ENCODE measurements at places on chromosomes 2 and 18.

GRCh38 chr2:227188292-227188691, 23.9 kb downstream of the COL4A3 start:
- no peak for DNase-seq

DNA sequence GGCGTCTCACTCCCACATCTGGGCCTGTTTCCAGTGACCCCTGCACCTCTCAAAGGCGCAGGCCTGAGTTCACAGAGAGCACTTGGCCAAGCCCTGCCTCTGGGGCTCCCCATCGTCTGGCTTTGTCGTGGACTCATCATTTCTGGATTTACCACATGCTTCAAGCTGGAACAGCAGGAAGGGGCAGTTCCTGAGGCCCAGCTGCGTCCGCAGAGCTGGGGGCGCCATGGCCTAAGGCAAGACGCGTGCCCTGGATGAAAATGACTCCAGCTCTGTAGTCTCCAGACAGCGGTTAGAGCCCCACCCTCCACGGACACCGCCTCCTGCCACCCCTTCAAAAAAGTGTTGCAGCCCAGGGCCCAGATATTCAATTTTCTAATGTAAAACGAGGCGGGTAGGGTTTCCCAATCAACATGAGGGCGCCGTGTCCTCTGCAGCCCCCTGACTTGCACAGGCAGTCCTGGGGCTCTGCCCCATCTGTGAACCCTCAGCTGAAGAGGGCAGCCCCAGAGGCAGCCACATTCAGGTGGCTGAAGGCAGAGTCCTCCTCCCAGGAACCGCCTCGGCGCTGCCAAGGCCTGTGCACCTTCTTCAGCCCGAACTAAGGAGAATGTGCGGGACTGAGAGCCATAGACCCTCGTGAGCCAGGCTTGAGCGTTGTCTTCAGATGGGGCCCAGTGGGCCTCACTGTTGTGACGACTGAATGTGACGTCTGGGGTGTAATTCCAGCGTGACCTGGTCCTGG, 85.5 kb downstream of the NFATC1 start:
- no peak for DNase-seq

DNA sequence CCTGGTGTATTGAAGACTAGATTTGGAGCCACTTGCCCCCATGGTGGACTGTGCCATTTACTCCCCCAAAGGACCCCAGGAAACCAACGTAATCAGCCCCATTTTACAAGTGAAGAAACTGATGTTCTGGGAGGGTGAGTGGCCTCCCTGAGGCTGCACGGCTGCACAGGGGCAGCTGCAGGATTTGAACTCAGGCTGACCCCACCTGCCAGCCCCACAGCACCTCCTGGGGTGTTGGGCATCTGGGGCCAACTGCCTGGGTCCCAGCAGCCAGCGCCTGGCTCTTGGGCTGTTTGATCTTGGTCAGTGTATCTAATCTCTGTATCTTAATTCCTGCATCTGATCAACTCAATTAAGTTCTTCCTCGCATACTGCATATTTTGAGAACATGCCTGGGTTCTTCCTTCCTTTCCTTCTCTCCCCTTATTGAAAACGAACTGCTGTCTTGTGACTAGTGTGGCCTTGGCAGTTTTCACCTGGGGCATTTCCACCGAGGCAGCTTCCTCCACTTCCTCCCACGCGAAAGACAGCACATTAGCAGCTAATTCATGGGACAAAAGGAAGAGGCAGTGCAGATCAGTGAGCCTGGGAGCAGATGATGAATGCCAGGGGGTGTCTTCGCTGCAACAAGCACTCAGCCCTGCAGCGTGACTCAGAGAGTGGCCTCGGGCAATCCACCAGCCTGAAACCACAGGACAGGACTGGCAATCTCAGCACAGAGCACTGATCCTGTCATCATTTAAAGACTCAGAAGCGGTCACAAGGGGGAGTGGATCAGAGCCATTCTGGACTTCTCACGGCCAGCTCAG, 184.1 kb upstream of the RAB12 start:
- DNase-seq: no peak

DNA sequence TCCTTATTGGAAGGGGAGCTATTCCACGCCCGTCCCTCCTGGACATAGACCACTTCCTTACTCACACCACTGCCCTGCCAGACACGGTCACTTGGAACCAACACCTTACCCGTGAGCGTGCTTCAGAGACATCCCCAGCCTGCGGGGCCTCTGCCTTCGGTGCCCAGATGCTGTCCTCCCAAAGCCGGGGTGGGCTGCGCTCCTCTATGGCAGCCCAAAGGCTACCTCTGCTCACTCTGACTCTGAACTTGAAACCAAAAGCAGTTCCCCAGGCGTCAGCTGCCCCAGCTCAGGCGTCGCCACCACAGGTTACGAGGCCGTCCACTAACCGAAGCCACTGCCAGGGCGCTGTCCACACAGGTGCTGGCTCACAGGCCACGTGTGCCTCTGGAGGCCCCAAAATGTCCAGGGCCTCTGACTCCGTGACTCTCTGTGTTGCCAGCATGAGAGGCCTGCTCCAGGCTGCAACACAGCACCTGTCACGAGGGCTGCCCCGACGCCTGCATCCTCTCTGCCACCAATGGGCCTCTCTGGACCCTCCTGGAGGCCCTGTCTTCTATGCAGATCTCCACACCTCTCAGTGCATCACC, 23.8 kb downstream of the HDAC4 start:
- no peak for DNase-seq

GRCh38 chr18:13237641-13238040, 19.1 kb downstream of the LDLRAD4 start:
- DNase-seq: no peak

DNA sequence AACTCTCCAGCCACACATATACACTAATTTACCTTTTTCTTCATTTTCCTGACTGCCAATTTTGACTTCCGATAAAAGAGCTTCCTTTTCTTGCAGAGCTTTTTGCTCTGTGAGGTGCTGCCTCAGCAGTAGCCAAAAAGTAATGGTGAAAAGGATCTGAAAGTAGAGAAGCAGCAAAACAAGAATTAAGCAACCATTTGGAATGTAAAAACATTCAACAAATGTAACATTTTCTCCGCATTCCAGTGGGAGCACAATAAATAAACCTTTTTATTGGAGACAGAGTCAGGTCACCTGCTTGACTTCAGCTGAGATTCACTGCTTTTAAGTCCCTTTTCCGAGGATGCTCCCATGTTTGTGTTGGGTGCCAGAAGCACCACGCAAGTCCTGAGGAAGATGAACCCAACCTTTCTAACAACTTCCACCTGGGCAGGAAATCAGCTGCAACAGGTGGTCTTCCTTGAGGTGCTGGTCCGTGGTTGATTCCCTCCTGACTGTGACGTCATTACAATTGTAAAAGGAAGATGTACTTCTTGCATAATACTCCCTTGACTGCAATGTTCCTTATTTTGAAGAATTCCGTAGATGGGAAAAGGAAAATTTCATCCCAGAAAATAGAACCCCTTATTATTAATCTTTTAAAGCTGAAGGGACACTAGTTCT, 265.5 kb downstream of the NAPG start:
- DNase-seq: no peak

- DNase-seq: no peak
These were observed 197.5 kb downstream of the PIEZO2 start for GRCh38 chr18:10951631-10952544.

GRCh38 chr2:58447586-58447985, 206.5 kb upstream of the FANCL start:
- DNase-seq: no peak

DNA sequence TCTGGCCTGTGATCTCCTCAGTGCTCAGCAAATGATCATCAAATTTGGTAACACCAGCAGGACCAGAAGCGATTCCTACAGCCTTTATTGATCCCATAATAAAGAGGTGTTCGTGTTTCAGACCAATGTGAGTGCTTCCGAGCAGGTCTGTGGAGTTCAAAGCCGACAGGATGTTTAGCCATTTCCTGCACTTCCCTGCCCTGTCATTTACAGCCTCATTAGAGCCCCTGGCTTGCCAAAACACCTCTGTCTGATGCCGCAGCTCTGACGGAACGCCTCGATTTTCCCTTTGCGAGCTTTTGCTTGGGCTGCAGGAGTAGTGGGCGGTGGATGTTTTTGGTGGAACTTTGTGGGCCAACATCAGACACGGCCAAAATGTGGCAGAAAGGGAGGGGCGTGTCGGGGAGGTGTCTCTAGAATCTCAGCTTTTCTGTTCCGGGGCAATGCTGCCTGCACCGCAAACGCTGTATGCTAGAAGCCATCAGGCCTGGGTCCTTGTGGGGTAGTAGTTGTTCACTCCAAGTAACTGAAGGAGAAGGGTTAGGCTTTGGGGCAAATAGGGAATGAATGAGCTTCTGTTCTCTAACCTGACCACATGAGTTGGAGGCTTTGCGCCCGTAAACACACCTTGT, 26.1 kb upstream of the INHBB start:
- no peak for DNase-seq

DNA sequence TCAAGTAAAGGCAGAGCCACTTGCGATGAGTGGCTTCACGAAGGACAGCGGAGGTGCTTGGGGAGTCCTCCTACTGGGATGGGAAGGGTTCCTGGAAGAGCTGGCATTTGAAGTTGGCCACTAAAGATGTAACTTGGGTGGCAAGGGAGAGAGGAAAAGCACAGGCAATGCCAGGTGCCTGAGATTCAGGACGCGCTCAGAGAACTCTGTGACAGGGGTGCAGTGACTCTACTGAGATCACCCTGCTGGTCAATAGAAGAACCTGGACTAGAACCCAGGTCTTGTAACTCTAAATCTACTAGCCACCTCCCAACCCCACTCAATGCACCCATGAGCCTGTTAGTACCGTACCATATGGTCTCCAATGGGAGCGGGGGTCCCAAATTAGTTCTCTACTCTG, 5.4 kb upstream of the GRHL1 start:
- no peak for DNase-seq

DNA sequence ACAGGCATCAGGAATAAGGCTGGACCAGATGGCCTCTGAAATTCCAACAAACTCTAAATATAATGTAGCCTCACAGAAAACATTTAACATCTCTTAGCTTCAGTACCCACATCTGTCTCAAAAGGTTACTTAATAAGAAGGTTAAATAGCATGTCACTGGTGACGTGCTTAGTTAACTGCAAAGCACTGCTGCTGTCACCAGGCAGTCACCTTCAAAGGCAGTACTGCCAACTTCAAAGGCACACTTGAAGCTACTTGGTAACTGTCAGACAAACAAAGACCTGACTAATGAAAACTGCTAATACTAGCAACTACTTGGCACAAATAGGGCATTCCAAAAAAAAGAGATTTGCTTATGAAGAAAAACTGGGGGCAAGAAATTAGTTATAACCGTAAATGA, 36.2 kb downstream of the EPG5 start:
- no peak for DNase-seq

- DNase-seq: no peak
These were observed 143.1 kb upstream of the L3MBTL4 start for GRCh38 chr18:6557770-6558248.

GRCh38 chr2:209821806-209822205, 50.2 kb downstream of the UNC80 start:
- no peak for DNase-seq

GRCh38 chr2:187594801-187595200, 40.6 kb upstream of the TFPI start:
- no peak for DNase-seq

DNA sequence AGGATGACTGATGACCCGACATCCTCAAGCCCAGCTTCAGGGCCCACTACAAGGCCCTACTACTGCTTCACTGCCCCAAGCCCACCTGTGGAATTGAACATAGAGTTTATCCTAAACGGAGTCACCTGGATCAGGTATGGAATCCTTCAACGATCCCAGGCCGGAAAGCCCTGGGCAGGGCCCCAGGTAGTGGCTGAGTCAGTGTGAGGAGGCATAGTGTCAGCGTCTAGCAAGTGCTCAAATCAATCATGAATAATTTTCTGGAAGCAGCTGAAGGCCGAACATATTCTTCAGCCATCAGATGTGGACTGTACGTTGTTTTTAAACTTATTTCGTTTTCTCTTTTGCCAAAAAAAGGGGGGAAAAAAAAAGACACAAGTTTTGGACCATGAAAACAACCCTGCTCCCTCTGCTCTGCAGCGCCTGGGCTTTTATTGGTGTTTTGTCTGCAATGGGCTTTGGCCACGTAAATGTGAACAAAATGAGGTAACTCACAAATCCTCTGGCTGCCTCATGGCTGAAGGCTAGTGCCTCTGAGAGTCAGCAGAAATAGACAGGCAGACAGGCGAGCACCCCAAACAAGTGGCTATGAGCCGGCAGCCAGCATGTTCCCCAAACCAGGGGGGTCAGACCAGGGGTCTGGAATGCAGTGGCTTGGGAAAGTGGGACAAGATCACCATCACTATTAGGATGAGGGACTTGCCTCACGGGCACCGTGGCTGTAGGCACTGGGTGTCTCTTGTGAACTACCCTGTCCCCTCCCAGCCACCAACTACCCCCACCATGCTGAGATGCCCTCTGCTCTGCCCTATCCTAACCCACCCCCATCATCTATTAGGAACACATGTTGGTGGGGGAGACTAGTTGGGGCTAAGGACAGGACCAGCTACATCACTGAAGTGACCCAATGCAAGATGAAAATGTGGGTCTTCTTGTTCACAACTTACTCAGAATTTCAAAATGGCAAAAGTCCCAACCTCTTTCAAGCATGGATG, 51.4 kb downstream of the TTC32 start:
- no peak for DNase-seq

GRCh38 chr2:219445220-219445640, 10.6 kb downstream of the SPEG start:
- DNase-seq: no peak

- no peak for DNase-seq
These were observed 4.3 kb upstream of the GATA6 start for GRCh38 chr18:22165049-22165602.

GRCh38 chr2:127421116-127421800, 3.0 kb downstream of the PROC start:
- no peak for DNase-seq

- DNase-seq: no peak
These were observed 3.4 kb upstream of the DHRS9 start for GRCh38 chr2:169065864-169066517.

- no peak for DNase-seq
These were observed 3.0 kb upstream of the ZNF516 start for GRCh38 chr18:76498064-76498463.

- no peak for DNase-seq
These were observed 9.7 kb downstream of the FMNL2 start for GRCh38 chr2:152344579-152345195.

DNA sequence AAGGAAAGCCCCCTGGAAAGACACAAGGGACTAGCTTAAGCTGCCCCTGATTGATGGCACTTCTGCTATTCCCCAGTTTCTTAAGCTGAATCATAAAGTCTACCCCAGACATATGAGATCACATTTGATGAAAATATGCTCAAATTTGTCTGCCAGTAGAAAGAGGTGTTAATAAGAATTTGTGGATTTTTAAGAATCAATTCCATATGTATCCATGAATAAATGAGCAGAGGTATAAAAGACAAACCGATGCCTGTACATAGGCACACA, 119.9 kb downstream of the CCBE1 start:
- no peak for DNase-seq

GRCh38 chr18:74540652-74541421, 6.5 kb downstream of the CNDP1 start:
- no peak for DNase-seq

- DNase-seq: no peak
These were observed 77.4 kb upstream of the DNMT3A start for GRCh38 chr2:25418944-25419677.
